ENCODE measurements at places on chromosomes 1 and 21.
A peak's percentile ranks its signal among the peaks of the same experiment; 100 is the strongest.

DNA sequence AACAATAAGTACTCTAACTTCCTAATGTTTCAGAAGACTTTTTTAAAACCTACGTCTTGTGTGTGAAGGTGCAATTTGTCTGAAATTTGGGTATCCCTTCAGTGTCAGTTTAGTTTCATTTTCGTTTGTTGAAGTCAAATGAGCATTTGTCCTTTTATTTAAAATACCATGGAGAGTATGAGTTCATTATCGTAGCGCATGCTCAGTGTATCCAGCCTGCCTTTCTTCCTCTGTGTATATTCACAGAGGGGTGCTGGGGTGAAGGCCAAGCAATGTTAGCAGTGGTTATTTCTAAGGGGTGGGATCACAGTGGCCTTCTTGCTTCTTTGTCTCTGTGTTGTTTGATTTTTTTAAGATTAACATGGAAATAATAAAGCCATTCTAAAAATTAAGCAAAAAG is 43.2 kb downstream of the CNN3 start:
- peaks cover 4% of the 10 kb centered on the region for H3K27me3 ChIP-seq
- no peak for DNase-seq
- H3K27ac ChIP-seq: peak overlapping the region; percentile 86
- H3K4me3 ChIP-seq: no peak overlapping the region
- no peaks in the 10 kb centered on the region for H3K36me3 ChIP-seq

- no peaks in the 10 kb centered on the region for H3K27me3 ChIP-seq
- no peak for DNase-seq
- peaks cover 18% of the 10 kb centered on the region for H3K4me1 ChIP-seq
- H3K4me3 ChIP-seq: no peak overlapping the region
- peaks cover 46% of the 10 kb centered on the region for H3K36me3 ChIP-seq
Measured at GRCh38 chr1:160338580-160338979, 4.5 kb downstream of the COPA start.

DNA sequence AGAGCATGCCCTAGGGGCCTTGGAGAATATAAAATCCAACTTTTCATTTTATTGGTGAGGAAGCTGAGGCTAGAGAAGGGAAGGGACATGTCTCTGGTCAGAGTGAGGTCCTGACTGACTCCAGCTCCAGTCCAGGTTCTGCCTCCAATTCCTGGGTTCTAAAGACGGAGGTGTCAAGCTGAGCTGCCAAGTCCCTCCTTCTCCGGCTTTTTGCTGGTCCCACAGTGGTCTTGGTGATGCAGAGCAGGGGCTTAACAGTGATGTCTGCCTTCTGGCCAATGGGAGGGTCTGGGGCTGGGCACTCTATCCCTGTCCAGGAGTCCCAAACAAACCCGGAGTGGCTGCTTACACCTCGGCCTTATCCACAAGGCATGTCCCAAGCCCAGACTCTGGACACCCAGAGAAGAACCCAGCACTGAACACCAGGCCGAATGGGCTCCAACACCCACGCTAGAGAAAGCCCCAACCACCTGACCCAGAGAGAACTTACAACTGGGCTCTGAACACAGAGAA is 104.8 kb downstream of the EBNA1BP2 start:
- no peaks in the 10 kb centered on the region for H3K36me3 ChIP-seq
- DNase-seq: no peak
- H3K4me1 ChIP-seq: peaks cover 46% of the 10 kb centered on the region
- no peak overlapping the region for H3K4me3 ChIP-seq

GRCh38 chr1:21110163-21110562 is 66.5 kb downstream of the EIF4G3 start:
- no peaks in the 10 kb centered on the region for H3K4me1 ChIP-seq
- no peak overlapping the region for H3K27ac ChIP-seq
- H3K36me3 ChIP-seq: 0 out of 2 replicates have a peak, but pooled peaks cover 3% of the 10 kb centered on the region
- H3K4me3 ChIP-seq: no peak overlapping the region
- no peak for DNase-seq

DNA sequence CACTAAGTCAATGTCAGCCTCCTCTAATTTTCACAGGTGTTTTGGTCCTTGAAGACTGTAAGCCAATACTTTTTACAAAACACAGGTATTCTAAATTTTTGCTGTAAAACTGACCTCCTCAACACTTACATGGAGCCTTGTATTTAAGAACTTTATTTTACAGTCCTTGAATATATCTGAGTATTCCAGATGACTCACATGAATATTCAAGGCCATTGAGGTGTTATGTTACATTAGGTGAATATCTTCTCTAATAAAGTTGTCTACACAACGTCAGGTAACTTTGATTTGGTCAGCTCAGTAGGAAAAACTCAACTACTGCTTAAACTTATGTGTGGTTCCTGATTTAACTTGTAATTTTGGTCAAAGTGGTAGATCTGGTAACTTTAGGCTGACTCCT is 254.2 kb downstream of the OLFM3 start:
- H3K36me3 ChIP-seq: no peaks in the 10 kb centered on the region
- no peaks in the 10 kb centered on the region for H3K27me3 ChIP-seq

DNA sequence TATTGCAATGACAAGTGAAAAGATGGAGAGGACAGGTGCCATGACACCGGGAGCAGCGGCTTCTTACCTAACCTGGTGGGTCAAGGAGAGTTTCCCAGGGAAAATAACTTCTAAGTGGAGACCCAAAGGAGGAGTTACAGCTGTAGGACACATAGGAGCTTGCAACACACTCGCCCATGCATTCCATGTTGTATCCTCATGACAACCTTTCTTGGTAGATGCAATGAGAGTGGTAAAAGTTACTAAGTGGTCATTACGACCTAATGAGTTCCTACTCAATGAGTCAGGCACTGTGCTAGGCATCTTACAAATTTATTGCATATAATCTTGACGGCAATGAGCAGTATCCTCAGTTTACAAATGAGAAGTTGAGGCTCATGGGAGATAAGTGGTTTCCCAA is 119.5 kb upstream of the HOOK1 start:
- H3K4me3 ChIP-seq: no peak overlapping the region
- no peak overlapping the region for H3K27ac ChIP-seq
- no peaks in the 10 kb centered on the region for H3K36me3 ChIP-seq

DNA sequence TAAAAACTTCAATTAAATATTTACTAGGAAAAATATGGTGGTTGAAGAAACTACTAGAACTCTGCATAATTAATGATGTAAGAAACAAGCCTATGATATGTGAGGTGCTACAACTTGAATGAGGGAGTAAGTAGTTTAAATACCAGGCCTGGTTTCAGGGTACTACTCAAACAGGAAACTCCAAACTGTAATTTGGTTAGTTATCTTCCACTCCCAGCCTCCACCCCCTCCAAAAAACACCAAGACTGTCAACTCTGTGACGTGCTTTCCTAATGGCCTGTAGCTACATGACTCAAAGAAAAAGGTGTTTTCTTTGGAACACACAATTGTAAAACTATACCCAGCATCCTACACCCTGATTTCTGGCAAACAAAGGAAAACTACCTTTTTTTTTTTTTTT is 55.9 kb upstream of the RCC1 start:
- H3K36me3 ChIP-seq: peaks cover 6% of the 10 kb centered on the region
- peak overlapping the region; percentile 85 for H3K27ac ChIP-seq
- H3K4me3 ChIP-seq: no peak overlapping the region
- no peaks in the 10 kb centered on the region for H3K4me1 ChIP-seq

GRCh38 chr1:38375035-38375434 is 328.4 kb upstream of the POU3F1 start:
- H3K4me3 ChIP-seq: no peak overlapping the region
- H3K4me1 ChIP-seq: peaks cover 46% of the 10 kb centered on the region
- H3K36me3 ChIP-seq: peaks cover 37% of the 10 kb centered on the region
- DNase-seq: no peak
- no peak overlapping the region for H3K27ac ChIP-seq

DNA sequence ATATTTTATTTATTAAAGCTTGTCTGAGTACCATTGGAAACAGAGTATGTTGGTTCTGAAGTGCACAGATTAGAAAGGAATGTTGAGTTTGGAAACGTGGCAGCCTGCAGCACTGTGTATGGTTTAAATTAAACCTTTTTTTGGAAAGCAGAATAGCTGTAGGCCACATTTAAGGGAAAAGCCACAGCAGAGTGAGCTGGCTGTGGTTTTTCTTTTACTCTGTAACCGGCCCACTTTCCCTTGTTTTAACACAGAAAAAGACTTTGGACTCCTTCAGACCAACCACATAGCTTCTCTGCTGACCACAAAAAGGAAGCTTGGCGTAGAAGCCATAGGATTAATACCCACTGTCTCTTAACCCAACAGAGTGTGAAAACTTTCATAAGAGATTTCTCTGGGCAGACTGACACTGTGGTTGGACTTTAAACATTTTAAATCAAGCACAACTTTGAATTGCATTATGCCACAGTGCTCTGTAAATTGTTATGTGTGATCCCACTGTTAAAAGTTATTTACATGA is 75.2 kb downstream of the NFIA start:
- H3K36me3 ChIP-seq: no peaks in the 10 kb centered on the region
- peaks cover 43% of the 10 kb centered on the region for H3K4me1 ChIP-seq
- no peak overlapping the region for H3K27ac ChIP-seq
- H3K27me3 ChIP-seq: no peaks in the 10 kb centered on the region

GRCh38 chr1:177561436-177561835 is 390.7 kb downstream of the BRINP2 start:
- no peaks in the 10 kb centered on the region for H3K27me3 ChIP-seq
- H3K4me1 ChIP-seq: no peaks in the 10 kb centered on the region
- no peak for DNase-seq
- no peaks in the 10 kb centered on the region for H3K36me3 ChIP-seq
- H3K4me3 ChIP-seq: no peak overlapping the region

DNA sequence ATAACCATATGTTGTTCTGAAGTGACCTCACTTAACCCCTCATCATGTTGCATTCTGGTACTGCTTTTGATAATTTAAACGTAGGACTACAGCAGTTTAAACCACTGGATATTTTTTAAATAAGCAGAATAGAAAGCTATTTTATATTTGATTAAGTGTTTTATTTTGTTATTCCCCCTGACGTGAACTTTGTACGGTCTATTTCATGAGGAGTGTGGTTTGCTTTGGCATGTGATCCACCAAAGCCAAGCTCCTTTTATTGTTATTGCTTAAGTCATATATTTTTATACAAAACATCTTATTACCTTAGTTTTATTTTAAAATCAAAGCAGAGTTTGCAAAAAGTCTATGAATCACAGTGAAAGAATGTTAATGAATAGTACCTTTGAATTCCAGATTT is 101.4 kb upstream of the L1TD1 start:
- no peaks in the 10 kb centered on the region for H3K27me3 ChIP-seq
- no peak for DNase-seq
- H3K27ac ChIP-seq: no peak overlapping the region
- H3K4me3 ChIP-seq: no peak overlapping the region
- peaks cover 18% of the 10 kb centered on the region for H3K4me1 ChIP-seq
- peaks cover 9% of the 10 kb centered on the region for H3K36me3 ChIP-seq

DNA sequence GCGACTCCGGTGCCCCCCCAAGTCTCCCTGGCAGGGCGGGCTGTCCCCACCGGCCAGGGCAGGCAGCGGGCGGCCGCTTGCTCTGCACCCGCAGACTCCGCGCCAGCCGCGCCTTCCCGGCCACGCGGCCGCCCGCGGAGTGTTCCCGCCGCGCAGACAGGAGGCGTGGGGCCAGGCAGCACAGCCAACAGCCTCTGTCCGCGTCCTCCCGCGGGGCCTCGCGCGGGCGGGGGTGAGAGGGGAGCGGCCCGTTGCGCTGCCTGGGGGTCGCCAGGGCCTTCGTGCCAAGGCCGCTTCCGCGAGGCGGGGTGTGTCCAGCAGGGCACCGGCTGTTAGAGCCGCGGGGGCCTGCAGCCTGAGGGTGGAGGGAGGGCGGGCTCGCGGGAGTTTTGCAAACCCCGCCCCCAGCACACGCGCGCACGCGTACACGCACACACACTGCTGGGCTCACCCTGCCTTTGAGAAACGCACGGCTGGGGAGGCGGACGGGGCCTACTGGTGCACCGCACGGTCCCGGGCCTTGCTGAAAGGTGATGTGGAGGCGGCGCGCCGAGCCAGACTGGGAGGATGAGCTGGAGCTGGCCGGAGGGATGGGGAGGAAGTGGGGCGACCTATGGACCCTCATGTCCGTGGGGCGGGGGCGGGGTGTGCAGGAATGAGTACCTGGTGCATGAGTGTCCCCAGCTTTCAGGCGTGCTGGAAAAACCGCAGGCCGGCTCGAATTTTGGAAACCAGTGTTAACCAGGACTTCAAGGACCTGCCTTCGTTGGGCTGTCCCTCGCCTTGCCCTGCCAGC is 41.5 kb downstream of the KIAA1614 start:
- H3K4me1 ChIP-seq: peaks cover 17% of the 10 kb centered on the region
- peaks cover 17% of the 10 kb centered on the region for H3K36me3 ChIP-seq

- DNase-seq: no peak
- H3K36me3 ChIP-seq: no peaks in the 10 kb centered on the region
- no peaks in the 10 kb centered on the region for H3K27me3 ChIP-seq
Measured at GRCh38 chr1:224637515-224637914, 21.4 kb downstream of the CNIH3 start.

DNA sequence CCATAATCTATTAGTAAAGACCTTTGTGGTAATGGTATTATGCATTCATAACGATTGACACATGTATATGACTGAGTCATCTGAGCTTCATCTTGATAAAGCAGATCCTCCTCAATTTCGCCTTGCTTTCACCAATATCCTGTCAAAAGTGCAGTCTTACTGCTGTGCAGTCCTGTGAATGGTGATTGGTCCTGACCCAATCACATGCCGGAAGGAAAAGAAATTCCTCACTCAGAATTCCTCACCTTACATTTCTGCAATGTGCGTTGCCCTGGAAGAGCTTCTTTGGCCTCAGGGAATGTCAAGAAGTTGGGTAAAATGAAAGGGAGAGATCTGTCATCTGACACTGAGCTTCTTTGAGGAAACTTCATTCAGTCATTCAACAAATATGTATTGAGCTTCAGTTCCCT is 121.0 kb upstream of the TSPAN2 start:
- H3K4me3 ChIP-seq: no peak overlapping the region
- H3K27ac ChIP-seq: no peak overlapping the region
- no peaks in the 10 kb centered on the region for H3K27me3 ChIP-seq
- H3K36me3 ChIP-seq: no peaks in the 10 kb centered on the region

GRCh38 chr1:205748403-205749233 is 1.4 kb downstream of the NUCKS1 start:
- peaks cover 11% of the 10 kb centered on the region for H3K36me3 ChIP-seq
- no peaks in the 10 kb centered on the region for H3K27me3 ChIP-seq
- peaks cover 55% of the 10 kb centered on the region for H3K4me1 ChIP-seq
- H3K4me3 ChIP-seq: peak overlapping the region; percentile 97
- H3K27ac ChIP-seq: peak overlapping the region; percentile 68

- peak overlapping the region; percentile 21 for H3K27ac ChIP-seq
- peaks cover 33% of the 10 kb centered on the region for H3K4me1 ChIP-seq
- no peak for DNase-seq
- H3K36me3 ChIP-seq: no peaks in the 10 kb centered on the region
- H3K4me3 ChIP-seq: no peak overlapping the region
Measured at GRCh38 chr1:68140536-68140935, 90.1 kb upstream of the DIRAS3 start.

GRCh38 chr1:230172016-230172537 is 105.0 kb downstream of the GALNT2 start:
- H3K4me3 ChIP-seq: no peak overlapping the region
- H3K27ac ChIP-seq: no peak overlapping the region
- DNase-seq: no peak
- peaks cover 76% of the 10 kb centered on the region for H3K4me1 ChIP-seq
- H3K27me3 ChIP-seq: no peaks in the 10 kb centered on the region
- H3K36me3 ChIP-seq: peaks cover 3% of the 10 kb centered on the region

- no peak overlapping the region for H3K4me3 ChIP-seq
- DNase-seq: no peak
- no peak overlapping the region for H3K27ac ChIP-seq
- H3K4me1 ChIP-seq: peaks cover 3% of the 10 kb centered on the region
- no peaks in the 10 kb centered on the region for H3K27me3 ChIP-seq
- H3K36me3 ChIP-seq: peaks cover 10% of the 10 kb centered on the region
Measured at GRCh38 chr1:153687346-153688125, 9.0 kb downstream of the NPR1 start.
